ENCODE measurements at places on chromosomes 2 and 18.

GRCh38 chr18:35158728-35159450 lies 81.9 kb upstream of the ZNF397 start:
- DNase-seq = no peak

DNA sequence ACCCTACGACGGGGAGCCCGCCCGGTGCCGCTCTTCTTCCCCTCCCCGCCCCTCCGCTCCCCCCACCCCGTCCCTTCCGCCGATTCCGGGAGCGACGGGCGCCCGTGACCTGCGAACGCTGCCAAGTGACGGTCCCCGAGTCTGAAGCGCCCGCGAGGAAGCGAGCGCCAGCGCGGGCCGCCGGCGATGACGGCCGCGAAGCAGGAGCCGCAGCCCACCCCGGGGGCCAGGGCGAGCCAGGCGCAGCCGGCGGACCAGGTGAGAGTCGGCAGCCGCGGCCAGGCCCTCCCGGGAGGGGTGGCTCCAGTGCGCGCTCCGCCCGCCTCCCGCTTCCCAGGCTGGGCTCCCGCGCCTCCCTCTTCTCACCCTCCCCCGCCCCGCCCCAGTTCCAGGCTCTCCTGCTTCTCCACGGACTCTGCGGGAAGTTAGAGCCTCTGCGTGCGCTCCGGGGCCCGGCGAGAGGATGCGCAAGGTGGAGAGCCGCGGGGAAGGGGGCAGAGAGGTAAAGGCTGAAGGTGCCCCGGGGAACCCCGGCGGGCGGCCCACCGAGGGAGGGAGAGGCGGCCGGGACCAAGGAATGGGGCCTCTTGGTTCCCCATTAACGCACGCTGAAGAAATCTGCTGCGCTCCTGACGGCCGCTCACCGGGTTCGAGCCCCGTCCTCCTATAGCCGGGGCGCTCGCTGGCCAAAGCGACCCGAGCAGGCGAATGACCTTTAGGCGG lies 719.5 kb downstream of the DPP10 start:
- DNase-seq = no peak

- DNase-seq = no peak
These were observed 5.2 kb downstream of the CD207 start for GRCh38 chr2:70830366-70830765.

GRCh38 chr2:72561621-72562318 lies 264.1 kb downstream of the EXOC6B start:
- DNase-seq = no peak

- DNase-seq = no peak
These were observed 40.1 kb upstream of the TAF1B start for GRCh38 chr2:9803023-9803805.

DNA sequence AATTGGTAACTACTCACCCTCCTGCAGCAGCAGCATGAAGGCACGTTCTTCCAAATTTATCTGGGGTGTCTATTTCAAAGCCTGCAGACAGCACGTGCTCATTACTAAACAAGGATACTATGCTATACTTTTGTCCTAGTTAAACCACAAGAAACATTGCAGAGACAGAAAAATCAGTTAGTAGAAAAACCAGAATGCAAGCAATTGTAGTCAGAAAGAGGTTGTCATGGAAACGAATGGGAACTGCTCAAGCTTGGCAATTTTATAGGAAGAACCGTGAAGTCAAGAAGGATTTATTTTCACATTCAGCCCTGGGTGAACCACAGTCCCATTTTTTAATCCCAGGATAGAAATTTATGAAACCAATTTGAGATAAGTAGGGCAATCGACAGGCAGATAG lies 162.2 kb upstream of the PGAP1 start:
- no peak for DNase-seq

DNA sequence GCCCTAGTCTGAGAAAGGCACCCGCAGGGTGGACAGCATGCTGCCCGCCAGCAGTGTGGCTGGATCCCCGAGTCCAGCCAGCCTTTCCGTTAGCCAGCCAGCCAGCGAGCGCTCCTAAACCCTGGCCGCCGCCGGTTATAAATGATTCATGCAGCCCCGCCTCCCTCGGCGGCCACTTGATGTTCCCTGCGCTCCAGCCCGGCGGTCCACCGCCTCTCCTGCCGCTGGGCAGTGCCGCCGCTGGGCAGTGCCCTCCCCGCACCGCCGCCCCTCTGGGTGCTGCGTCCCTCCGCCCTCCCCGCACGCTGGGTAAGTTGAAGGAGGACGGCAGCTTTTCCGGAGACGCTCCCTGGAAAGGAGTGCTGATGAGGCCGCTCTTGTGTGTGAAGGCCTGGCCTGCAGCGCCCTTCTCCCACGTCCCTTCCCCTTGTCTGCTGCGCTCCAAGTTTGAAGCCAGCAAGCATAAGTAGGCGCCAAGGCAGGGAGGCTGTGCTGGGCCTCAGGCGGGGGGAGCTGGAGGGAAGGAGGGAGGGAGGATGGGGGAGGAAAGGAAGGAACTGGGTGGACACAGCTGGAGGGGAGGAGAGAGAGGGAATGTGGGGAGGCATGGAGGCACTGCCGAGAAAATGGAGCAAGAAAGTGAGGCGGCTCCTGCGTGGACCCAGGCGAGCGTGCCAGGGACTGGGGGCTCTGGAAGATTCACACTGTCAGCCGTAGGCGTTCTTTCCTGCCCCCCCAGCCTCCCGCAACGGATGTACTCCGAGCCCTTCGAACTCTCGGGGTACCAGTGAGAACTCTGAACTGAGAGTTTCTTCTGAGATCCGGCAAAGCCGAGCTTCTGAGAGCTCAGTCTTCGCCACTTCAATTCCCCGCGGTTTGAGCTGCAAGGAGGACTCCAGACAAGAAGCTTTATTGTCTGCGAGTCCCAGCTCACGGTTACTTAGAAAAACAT lies 131.9 kb downstream of the GLI2 start:
- DNase-seq = no peak

DNA sequence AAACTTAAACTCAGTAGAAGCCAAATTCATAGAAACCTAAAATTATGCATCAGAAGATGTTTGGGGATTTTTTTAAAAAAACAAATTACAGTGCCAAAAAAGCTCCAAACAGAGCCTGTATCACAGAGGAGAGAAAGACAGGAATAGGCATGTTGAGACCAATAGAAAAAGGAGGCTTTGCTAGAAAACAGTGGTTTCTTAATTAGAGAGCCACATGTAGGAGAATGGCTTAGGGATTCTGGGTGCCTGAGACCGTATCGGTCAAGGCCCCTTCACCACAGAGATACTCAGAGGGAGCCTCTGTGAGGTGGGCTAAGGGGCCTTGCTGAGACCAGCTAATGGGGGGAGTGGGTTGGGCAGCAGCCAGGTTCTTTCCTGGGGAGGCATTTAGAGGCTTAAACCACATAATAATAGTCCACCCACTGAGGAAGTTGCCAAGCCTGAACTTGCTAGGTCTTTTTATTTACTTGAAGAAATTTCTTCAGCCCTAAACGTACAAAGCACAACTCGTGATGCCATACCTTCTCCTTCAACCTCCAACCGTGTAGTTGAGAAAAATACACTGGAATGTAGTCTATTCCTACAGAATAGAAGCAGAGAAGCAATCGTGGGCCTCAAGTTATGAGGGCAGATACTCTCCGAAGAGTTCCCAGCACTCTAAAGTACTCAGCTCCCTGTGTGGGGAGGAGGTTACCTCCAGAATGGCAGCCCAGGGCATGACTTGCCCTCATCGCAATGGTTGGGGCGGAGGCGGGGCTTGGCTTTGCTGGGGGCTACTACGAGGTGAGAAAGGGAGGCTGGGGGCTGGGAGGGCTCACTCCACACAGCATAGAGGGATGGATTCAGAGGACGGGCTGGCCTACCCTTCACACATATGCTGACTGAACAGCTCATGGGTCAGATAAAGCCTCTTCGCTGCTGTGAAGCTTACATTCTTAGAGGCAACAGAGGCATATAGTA lies 237.9 kb downstream of the TPGS2 start:
- no peak for DNase-seq

DNA sequence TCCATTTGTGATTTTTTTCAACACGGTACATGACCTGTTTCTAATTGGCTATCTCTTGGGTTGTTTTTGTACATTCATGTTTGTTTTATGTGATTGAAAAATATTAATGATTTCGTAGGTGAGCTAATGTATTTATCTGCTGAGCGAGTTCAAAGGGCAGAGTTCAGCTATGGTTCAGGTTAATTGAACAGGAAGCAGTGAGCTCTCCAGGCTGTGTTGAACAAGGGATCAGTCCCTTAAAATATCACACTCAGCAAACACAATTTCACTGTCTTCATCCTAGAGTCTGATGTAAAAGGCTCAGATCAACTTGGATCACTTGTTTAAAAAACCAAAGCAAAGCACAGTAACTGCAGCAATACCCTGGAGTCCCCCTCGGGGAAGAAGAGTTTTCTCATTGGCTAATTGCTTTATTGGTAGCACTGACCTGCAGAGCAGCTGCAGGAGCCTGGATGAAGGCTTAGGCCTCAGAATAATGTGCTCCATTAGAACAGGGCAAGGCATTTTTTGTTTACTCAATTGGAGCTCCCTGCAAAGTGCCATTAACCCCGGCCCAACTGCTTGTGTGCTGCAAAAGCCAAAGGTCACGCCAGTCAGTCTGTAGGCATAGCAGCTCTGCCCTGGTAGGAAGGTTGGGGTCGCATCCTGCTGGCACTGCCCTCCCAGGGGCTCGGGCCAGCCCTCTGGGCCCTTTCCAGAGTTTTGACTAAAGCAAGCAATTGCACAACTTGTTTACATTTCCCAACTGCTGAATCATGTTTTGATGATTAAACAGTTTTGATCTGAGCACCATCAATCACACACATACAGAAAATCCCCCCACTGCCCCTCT lies 10.5 kb downstream of the ONECUT2 start:
- no peak for DNase-seq

DNA sequence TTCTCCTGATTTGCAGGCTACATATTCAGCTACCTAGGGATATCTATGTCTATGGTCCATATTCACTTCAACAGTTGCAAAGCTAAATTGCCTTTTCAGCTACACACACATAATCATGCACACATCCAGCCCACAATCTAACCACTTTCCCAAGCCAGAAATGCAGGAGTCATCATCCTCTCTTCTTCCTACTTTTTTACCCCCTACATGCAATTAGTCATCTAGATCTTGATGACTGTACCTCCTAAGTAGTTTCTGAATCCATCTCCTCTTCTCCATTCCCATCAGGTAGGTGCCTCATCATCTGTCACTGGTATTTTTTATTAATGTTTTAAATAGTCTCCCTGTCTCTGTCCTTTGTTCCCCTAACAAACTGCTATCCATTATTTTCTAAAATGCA lies 23.7 kb upstream of the SPRED2 start:
- DNase-seq = no peak

GRCh38 chr2:166230024-166230723 lies 102.4 kb upstream of the SCN1A start:
- no peak for DNase-seq

DNA sequence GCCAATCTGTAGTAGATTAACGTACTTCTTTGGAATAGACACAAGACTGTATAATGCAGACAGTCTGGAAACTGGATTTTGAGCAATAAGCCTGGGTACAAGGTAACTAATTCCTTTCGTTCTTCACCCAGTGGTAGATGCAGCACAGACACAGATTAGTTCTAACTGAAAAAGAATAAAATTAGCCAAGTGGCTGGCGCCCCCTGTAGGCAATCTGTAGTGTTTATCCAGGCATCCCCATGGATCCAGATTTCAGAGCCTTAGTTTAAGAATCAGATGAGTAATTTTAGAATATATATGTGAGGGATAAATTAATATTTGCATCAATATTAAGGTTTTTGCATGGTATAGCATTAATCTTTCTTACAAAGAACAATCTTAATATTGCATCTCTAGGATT lies 563.9 kb downstream of the DCC start:
- no peak for DNase-seq

- no peak for DNase-seq
These were observed 51.4 kb upstream of the RIOK3 start for GRCh38 chr18:23401400-23402347.

- no peak for DNase-seq
These were observed 73.1 kb downstream of the CPO start for GRCh38 chr2:207012461-207012860.

GRCh38 chr2:240510513-240511210 lies 47.1 kb downstream of the ANKMY1 start:
- DNase-seq = no peak

DNA sequence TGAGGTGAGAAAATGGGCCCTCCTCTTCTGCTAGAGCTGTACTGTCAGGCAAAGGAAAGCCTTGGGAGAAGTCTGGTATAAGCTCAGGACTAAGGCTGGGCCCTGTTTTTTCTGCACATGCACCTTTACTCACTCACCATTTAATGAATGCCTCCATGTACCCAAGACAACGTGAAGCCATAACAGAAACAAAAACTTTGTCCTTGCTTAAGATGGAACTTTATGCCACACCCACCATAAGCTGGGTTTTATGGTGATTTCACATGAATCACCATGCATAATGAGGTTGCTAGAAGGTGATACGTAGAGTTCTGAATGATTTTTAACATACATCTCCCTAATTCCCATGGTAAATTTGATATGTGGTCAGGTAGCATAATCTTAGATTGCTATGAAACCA lies 63.7 kb upstream of the CYP26B1 start:
- no peak for DNase-seq

- DNase-seq = no peak
These were observed 79.7 kb downstream of the MRPS9 start for GRCh38 chr2:105117565-105117964.

- DNase-seq = no peak
These were observed 516.9 kb downstream of the ARHGAP15 start for GRCh38 chr2:143645921-143646645.

GRCh38 chr2:84904717-84905174 lies 710 bp upstream of the TMSB10 start:
- no peak for DNase-seq

DNA sequence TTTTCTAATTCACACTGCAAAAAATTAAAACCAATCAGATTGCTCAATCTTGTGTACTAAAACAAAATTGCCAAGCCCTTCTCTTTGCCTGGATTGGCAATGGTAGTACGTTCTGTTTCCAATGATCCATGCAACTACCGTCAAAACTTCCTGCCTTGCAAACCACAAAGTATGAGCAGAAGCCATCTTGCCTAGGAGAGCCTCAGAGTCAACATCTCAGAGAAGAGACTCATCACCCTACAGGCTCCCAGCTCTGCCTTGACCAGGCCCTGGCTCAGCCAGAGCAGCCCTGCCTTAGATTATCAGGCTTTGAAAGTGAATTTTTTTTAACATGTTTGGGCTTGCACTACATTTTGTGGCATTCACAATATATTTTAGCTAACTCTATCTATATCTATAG lies 574.1 kb downstream of the SATB2 start:
- DNase-seq = no peak

DNA sequence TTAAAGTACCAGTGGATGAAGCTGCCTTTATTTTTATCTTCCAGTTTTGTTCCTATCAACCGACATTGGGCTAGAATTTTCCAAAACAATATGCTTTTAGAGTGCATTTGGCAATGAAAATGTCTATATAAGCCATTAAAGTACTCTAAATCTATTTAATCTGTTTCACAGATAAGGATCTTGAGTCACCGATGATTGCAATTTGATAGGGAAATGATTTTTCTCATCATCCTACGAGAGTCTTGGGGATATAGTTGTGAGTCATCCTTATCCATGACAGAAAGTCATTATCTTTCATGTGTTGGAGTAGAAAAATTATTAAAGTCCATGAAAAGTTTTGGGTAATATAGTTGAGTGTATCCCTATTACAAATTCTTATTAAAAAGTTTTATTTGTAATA lies 26.1 kb downstream of the SLC39A10 start:
- no peak for DNase-seq

Measured in activated CD4-positive, alpha-beta T cell treated with anti-CD3 and anti-CD28 coated beads for 1 hour (primary cell).